CD4-positive, alpha-beta T cell treated with Interleukin-15 for 4 hours (primary cell): ENCODE measurements at places on chromosomes 3 and 15.
A peak's percentile ranks its signal among the peaks of the same experiment; 100 is the strongest.

DNA sequence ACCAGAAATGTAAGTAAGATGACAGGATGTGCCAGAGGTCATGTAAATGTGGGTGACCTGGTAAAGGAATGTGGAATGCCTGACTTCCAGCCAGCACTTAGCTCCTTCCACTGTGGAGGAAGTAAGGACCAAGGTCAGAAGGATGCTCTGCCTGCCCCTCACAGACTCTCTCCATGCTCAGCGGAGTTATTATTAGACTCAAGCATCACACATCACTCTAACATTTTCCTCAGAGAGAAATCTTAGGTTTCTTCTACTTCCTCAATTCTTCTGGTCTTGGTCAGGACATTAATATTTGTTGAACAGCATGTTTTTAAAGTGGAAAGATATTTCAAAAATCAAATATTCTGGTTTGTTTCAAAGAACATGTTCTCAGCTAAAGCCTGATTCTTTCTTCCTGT lies 231.4 kb upstream of the WNT5A start:
- DNase-seq: no peak

- DNase-seq: peak; percentile 60
Measured at GRCh38 chr15:78033864-78034263, 43.6 kb downstream of the TBC1D2B start.

GRCh38 chr15:85353516-85353915 lies 26.9 kb upstream of the AKAP13 start:
- no peak for DNase-seq

- no peak for DNase-seq
Measured at GRCh38 chr3:161890147-161890625, 393.6 kb downstream of the OTOL1 start.

- DNase-seq: no peak
Measured at GRCh38 chr3:65177960-65178376, 490.2 kb upstream of the ADAMTS9 start.

DNA sequence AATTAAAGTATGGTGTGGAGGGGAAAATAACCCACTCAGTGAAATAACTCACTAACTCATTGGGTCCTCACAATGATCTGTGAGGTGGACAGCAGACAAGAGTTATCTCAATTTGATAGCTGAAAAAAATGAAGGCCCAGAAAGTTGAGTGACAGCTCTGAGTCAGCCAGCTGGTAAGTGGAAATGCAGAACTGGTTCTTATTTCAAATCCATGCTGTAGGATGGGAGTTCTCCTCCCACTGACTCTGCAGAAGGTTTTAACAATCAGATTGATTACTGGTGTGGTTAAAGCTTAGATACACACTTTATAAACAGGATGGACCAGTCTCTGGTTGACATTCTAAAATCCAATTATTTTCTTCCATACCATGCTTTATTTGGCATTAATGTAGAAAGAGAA lies 87.0 kb upstream of the LMOD3 start:
- DNase-seq: no peak
